Activated CD4-positive, CD25-positive, alpha-beta regulatory T cell treated with anti-CD3 and anti-CD28 coated beads, Interleukin-2, amount 50 U/mL, for 72 hours (primary cell): ENCODE measurements at places on chromosomes 13 and 19.

GRCh38 chr19:37954421-37954874 is 47.4 kb downstream of the SIPA1L3 start:
- no peak for DNase-seq

GRCh38 chr19:33715462-33715861 is 81.2 kb upstream of the KCTD15 start:
- DNase-seq = no peak

- DNase-seq = no peak
These were observed 496.2 kb upstream of the KLHL1 start for GRCh38 chr13:70604448-70604847.

- DNase-seq = no peak
These were observed 12.0 kb downstream of the TMTC4 start for GRCh38 chr13:100662468-100663211.

GRCh38 chr19:18735324-18735723 is 51.8 kb downstream of the CRTC1 start:
- no peak for DNase-seq

GRCh38 chr19:35033067-35034004 is 3.1 kb downstream of the SCN1B start:
- no peak for DNase-seq

DNA sequence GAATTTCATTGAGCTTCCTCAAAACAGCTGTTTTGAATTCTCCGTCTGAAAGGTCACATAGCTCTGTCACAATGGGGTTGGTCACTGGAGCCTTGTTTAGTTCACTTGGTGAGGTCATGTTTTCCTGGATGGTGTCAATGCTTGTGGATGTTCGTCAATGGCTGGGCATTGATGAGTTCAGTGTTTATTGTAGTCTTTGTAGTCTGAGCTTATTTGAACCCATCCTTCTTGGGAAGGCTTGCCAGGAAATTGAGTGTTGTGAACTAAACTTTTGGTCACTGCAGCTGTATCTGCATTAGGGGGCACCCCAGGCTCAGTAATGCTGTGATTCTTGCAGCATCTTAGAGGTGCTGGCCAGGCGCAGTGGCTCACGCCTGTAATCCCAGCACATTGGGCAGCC is 22.0 kb downstream of the BLOC1S3 start:
- no peak for DNase-seq

GRCh38 chr13:78239714-78240113 is 321.1 kb upstream of the EDNRB start:
- DNase-seq = no peak
